ENCODE measurements at places on chromosomes 3 and 15.

DNA sequence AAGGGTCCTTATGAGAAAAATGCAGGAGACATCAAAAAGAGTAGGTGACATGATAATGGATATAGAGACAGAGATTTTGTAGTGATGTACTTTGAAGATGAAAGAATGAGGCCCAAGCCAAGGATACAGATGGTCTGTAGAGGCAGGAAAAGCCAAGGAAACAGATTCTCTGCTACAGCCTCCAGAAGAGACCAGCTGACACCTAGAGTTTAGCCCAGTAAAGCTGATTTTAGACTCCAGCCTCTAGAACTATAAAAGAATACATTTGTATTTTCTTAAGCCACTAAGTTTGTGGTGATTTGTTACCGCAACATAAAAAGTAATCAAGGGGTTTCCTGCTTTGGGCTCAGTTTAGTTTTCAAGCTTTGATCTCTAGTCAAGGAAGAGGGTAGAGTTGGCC is 64.8 kb downstream of the STRIT1 start:
- DNase-seq: no peak

- DNase-seq: no peak
Observed at GRCh38 chr3:27571345-27571744, 87.2 kb upstream of the SLC4A7 start.

DNA sequence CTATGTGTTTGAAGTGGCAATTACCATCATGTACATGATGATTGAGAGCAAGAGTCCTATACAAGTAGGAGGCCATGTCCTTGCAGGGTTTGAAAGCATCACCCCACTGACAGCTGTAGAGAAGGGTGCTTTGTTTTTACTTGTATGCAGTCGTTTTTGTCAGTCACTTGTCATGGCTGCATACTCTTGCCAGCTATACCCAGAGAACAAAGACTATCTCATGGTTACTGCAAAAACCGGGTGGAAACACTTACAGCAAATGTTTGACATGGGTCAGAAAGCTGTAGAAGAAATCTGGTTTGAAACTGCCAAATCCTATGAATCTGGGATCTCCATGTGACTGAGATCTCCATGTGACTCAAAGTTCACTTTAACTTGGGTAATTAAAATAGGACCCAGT is 6.9 kb upstream of the PSMA4 start:
- no peak for DNase-seq

DNA sequence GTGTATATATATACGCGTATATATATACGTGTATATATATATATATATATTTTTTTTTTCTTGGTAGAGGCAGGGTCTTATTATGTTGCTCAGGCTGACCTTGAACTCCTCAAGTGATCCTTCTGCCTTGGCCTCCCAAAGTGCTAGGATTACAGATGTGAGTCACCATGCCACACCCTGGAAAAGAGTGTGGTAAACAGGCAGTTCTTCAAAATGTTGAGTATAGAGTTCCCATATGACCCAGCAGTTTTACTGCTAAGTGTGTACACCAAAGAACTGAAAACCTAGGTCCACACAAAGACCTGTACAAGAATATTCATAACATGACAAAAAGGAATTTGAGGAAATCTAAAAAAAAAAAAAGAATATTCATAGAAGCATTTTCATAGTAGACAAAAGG is 71.8 kb upstream of the GCNT3 start:
- DNase-seq: no peak

DNA sequence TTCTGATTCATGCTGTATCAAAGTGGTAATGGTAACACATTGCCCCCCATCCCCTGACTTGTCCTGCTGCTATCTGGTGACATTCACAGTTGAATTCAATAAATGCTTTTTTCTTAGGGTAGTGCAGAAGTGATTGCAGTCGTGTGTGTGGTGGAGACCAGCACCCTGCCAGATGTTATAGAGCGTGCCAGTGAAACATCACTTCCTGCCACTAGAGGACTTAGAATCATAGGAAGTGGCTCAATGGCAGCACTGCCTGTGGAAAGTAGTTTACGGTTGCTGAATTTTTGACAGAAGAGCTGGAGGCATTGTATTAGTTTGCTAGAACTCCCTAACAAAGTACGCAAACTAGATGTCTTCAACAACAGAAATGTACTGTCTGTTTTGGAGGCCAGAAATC is 37.4 kb upstream of the P2RY12 start:
- no peak for DNase-seq

- no peak for DNase-seq
Observed at GRCh38 chr3:149833241-149833640, 20.2 kb downstream of the RNF13 start.

DNA sequence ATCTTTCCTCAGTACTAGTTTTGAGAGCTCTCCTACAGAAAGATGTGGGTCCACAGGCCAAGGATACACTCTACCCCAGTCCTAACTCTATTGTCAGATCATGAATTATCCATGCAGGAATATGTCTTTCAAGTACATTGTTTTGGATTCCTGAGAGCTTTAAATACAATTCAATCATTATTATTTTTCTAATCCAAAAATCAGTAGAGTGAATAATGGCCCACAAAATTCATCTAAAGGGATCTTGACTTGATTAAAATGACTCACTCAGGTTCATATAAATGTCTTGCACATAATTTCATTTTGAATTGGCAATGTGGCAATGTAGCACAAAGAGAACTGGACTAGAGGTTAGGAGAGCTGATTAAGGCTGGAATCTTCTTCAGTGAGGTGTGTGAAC is 93.9 kb downstream of the ZPLD1 start:
- DNase-seq: no peak

- DNase-seq: peak; percentile 32
Observed at GRCh38 chr15:76903251-76903681, 1.9 kb downstream of the SCAPER start.

GRCh38 chr3:130662501-130662996 is 84.1 kb downstream of the PIK3R4 start:
- DNase-seq: no peak

DNA sequence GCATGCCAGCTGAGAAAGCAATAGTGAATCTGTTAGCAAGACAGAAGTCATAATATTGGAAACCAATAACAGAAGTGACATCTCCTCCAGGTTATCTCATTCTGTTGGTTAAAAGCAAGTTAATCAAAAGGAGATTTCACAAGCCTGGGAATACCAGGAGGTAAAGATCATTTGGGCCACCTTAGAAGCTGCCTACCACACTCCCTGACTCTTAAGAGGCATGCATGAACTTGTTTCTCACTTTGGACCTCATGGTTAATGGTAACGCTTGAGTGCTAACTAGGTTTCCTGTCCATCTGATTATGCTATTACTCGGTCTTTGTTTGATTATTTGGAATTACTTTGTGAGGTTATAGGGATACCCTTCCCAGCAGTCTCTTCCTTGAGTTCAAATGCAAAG is 650.8 kb upstream of the SGO1 start:
- no peak for DNase-seq

DNA sequence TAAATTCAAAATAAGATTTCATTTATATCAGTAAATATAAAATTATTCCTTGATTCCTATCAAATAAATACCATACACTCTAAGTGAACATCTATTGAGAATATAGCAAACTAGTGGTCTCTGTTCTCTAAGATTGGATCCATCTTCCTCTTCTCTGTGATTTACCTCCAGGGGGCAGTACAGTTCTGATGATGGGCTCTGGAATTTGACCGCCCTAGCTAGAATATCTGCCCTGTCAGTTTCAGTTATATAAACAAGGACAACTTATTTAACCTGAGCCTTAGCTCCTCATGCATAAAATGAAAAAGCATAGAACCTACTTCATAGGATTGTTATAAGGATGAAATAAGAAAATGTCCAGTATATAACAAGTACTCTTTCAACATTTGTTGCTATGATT is 171.1 kb upstream of the CCDC54 start:
- DNase-seq: peak; percentile 11

DNA sequence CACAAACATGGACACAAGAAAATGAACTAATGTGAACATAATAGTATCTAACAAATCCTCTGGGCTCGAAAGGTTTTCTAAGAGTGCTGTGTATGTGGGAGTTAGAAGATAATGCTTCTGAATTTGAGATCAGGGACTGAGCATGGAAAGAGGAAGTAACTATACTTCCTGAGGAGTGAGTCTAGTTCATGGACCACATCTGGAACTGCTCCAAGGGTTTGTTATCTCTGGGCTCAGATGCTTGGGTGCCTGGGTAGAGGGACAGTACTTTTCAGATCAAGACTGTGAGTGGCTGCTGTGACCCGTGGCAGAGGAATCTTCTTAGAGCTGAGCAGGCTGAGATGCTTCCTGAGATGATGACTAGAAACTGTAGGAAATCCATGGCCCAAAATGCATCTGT is 28.5 kb downstream of the TBC1D23 start:
- DNase-seq: no peak

DNA sequence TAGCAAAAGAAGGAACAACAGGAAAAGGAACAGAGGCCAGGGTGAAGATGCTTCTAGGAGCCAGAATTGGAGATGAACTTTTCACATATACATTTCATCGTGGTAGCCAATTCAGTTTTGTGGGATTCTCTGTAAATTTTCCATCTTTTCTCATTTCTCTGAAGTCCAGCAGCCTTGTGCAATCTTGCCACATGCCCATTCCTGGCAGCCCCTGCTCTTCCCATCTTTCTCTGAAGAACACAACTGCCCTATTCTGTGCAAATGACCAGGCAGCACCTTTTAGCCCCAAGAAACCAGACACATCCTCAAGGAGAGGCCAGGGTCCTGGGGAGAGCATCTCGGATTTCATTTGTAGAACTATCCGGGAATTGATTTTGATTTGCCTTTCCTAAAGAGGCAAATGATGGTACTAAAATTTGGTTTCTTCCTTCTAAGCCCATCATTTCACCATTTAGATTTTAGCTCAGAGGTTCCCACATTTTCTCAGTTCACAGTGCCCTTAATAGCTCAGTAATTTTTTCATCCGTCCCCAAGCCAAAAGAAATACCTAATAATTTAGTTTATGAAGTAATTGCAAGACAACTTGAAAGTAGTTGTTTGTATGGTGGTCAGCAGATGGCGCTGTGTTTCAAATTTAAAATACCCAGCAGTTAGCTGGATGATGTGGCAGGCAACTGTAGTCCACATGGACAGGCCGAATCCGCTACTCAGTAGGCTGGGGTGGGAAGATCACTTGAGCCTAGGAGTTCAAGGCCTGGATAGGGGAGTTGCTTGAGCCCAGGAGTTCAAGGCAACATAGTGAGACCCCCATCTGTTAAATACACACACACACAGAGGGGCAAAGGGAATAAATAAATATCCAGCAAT is 61.3 kb upstream of the ACKR4 start:
- peak; percentile 54 for DNase-seq

DNA sequence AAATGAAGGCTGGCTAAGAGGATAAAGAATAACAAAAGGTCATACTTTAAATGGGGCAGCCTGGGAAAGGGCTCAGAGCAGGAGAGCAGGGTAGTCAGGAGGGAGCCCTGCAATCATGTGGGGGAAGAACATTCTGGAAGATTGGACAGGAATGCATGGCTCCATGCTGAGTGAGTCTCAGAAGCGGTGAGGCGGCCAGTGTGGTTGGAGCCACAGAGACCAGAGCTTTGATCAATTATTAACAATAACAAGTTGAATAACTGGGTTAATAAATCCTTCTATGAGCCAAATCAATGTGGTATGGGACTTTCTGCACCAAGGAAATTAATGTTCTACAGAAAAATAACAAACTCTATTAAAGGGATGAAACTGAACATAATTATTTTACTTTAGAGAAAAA is 57.9 kb upstream of the DCUN1D1 start:
- DNase-seq: no peak

- no peak for DNase-seq
Observed at GRCh38 chr15:80061582-80061981, 2.1 kb downstream of the ZFAND6 start.

GRCh38 chr3:70061096-70061495 is 61.6 kb downstream of the SAMMSON start:
- no peak for DNase-seq

DNA sequence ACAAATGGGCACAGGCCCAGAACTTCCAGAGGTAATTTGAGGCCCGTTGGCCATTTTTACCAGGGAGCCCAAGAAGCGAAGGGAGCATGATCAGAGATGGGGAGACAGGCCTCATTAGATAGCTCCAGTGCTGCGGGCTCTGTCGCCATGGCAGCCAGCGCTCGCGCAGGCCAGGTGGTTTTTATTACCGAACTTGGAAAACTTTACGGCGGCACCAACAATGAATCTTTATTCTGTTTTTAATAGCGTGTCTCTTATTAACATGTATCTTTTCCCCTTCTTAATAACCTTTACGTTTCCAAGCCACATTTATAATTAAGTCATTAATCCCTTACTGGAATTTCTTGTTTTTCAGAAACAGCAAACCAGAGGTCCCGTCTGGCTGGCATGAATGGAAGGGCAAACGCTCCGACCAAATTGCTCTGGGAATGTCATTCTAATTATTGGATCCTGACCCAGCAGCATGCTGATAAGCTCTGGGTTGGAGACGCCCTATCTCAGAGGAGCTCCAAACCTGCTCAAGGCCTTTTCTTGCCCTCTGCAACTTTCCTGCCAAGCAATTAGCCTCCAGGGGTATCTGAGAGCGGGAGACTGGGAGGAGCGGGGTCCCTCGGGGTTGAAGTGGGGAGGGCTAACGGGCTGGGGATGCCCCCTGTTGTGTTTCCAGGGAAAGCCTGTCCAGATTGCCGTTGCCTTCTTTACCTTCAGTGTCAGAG is 256.4 kb downstream of the TLE3 start:
- no peak for DNase-seq

DNA sequence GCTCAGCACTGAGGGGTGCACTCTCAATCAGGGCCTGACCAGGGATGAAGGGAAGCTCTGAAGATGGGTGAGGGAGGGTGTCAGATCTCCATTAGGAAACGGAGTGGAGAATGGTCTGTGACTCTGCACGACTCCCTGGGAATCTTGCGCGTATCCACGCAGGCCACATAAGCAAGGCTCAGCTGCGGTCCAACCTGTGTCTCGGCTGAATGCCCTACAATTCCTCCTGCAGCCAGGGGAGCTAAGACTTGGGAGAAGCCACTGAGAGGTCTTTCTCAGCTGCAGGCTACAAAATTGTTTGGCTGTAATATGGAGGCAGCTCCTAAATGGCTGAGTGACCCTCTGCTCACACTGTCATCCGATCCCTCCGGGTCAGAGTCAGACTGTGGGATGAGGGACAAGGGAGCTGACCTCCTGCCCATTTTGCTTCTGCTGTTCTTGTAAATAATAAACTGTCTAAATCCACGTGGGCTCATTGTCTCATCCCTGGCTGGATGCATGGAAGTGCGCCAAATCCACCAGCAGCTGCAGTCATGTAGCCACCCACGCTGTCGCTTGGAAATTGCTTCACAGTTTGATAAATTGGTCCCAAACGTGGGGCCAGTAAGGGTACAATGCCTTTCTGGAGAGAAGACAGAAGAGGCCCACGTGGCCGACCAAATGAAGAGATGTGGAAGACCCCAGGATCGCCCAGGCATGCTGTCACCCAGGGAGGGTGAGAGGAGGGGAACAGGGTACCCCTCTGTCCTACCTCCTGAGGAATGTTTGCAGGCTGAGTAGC is 30.5 kb downstream of the ALS2CL start:
- no peak for DNase-seq

DNA sequence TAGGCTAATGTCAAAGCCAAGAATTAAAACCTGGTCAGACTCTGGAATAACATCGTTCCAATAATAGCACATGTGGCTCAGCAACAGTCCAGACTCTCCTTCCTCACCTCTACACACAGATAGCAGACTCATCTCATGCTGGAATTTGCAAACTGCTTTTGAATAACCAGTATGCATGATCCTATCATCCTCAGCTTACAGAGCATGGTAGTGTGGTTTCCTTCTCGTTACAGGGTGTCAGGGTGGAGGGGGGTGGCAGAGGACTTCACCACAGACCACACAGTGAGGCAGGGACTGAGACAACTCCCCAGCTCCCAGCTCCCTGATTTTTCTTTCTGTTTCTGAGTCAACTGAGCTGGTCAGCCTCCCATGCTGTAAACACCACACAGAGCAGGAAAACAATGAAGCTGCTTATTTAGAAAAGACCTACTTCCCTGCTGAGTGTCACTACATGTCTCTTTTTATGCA is 101.6 kb downstream of the RPL22L1 start:
- DNase-seq: no peak
